ENCODE measurements at places on chromosomes 3 and 15. TPM values are rescaled to one million over a fixed set of nuclear protein-coding genes. Genes with fewer than 3 reads are reported as not detected.

Gene ASB14
- total RNA-seq: 0.21 TPM

Gene CALML4
- 13.6 TPM for total RNA-seq

Gene LYZL4
- total RNA-seq: not detected

Gene DAPK2
- total RNA-seq: 6.0 TPM

Gene PRTG
- total RNA-seq: 16.2 TPM

Gene CASR
- total RNA-seq: 0.74 TPM

Gene KLHL40
- 3.5 TPM for total RNA-seq

Gene ALDH1L1
- total RNA-seq: 11.5 TPM

Gene SPRED1
- total RNA-seq: 94.4 TPM

Gene VGLL3
- total RNA-seq: 36.2 TPM

Gene SLC28A1
- 0.11 TPM for total RNA-seq

Gene IMPG2
- 2.3 TPM for total RNA-seq

Gene TXNRD3
- total RNA-seq: 17.8 TPM

Gene UROC1
- not detected for total RNA-seq

Gene PLSCR5
- not detected for total RNA-seq

Gene GHRL
- not detected for total RNA-seq

Gene RIOX2
- total RNA-seq: 44.7 TPM

Gene BLM
- 7.8 TPM for total RNA-seq

Gene AMIGO3
- not detected for total RNA-seq

Gene IFRD2
- total RNA-seq: 19.5 TPM

Gene ADGRG7
- total RNA-seq: 0.11 TPM

Gene WDR48
- 66.9 TPM for total RNA-seq

Gene THRB
- 14.8 TPM for total RNA-seq

Gene ABTB1
- 11.4 TPM for total RNA-seq

Gene TM4SF18
- 33.4 TPM for total RNA-seq

Gene CSPG5
- 2.9 TPM for total RNA-seq

Gene SERINC4
- not detected for total RNA-seq

Gene ARGFX
- not detected for total RNA-seq

Gene PSTPIP1
- total RNA-seq: 1.2 TPM

Gene GP5
- total RNA-seq: 0.90 TPM

Gene SLC33A1
- total RNA-seq: 35.3 TPM

Gene DIS3L
- 53.1 TPM for total RNA-seq

Gene VILL
- 16.0 TPM for total RNA-seq

Gene CAMP
- total RNA-seq: not detected

Gene PLA2G4B
- 2.7 TPM for total RNA-seq

Gene CFAP44
- 30.4 TPM for total RNA-seq

Gene STRIT1
- 1.4 TPM for total RNA-seq

Gene LMCD1
- total RNA-seq: 34.3 TPM

Gene IL5RA
- 0.69 TPM for total RNA-seq

Gene IMP3
- 30.1 TPM for total RNA-seq

Gene TMEM212
- not detected for total RNA-seq

Gene LACTB
- 14.4 TPM for total RNA-seq

Gene PAK6
- total RNA-seq: 2.0 TPM

Gene PLCH1
- total RNA-seq: 3.2 TPM

Gene SOX14
- not detected for total RNA-seq

Gene FAM43A
- 22.4 TPM for total RNA-seq

Gene DAZL
- total RNA-seq: not detected

Gene HESX1
- total RNA-seq: 2.3 TPM

Gene GOLGA8G
- not detected for total RNA-seq

Gene AADAC
- 0.69 TPM for total RNA-seq

Gene STAB1
- 73.5 TPM for total RNA-seq

Gene LCTL
- not detected for total RNA-seq

Gene TSPAN3
- 192 TPM for total RNA-seq

Data from urinary bladder (tissue), 4 donors.